CD4-positive, CD25-positive, alpha-beta regulatory T cell (primary cell): ENCODE measurements at places on chromosomes 16 and 17.

DNA sequence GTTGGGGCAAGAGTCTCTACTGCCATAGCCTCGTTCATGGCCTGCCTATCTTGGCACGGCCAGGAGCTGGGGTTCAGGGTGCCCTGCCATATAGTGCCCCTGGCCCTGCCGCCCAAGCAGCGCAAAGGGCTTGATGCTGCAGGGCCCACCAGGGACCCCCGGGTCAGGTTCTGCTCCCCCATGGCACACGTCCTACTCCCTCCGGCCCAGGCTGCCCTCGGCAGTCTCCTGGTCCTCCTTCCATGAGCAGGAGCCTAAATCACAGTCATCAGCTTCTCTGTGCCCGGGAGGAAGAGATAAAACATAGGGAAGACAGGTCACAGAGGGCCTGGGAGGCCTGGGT is 55.9 kb upstream of the MTSS2 start:
- no peak for DNase-seq

- no peak for DNase-seq
These were observed 6.1 kb upstream of the TGFB1I1 start for GRCh38 chr16:31465788-31466370.

GRCh38 chr17:65712383-65713267 is 151.2 kb upstream of the AXIN2 start:
- DNase-seq = no peak

DNA sequence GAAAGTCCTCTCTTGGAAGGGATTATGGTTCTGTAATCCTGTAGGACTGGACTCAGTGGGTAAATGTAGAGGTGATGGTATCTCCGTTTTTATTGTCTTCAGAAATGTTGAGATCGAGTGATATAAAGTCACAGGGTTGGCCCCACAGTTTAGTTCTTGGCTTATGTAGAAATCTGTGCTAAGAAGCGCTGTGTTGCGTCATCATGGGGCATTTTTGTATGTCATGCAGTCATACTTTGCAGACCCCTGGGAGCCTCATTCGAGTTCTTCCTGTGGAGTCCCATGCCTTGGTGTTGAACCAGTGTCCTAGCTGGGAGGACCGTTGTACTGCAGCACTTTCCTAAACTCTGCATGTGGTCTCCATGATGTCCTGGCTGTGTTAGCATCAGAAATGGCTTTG is 619.7 kb downstream of the MAF start:
- DNase-seq = no peak

DNA sequence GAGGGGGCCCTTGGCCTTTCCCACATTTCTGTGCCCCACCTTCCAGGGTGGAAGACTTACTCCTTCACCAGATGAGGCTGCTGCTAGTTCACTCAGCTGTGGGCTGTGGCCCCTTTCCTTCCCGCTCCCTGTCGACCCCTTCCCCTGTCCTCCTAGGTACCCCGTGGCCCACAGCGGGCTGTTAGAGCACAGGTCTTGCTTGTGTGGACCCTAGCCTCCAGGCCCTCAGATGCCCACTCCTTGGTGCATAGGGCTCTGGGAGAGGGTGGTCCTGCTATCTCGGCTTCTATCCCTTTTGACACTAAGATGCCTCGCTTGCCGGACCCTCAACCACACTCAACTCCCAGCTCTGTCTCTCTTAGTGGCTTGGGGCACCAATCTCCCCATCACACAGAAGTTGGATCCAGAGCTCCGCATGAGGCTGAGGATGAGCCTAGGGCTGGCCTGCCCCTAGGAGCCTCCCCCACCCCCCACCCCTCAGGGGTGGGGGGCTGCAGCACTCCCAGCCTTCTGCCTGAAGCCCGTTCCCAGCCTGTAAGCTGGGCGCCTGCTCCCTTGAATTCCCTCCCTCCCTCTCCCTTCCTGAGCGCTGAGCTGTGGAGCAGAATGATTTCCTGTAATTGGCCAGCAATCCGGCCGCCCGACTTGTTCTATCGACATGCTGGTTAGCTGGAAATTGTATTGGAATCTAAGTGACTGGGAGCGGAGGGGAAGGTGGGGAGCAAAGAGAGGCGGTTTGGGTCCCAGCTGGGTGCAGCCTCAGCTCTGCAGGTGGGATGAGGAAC is 30.9 kb downstream of the DCAKD start:
- no peak for DNase-seq

DNA sequence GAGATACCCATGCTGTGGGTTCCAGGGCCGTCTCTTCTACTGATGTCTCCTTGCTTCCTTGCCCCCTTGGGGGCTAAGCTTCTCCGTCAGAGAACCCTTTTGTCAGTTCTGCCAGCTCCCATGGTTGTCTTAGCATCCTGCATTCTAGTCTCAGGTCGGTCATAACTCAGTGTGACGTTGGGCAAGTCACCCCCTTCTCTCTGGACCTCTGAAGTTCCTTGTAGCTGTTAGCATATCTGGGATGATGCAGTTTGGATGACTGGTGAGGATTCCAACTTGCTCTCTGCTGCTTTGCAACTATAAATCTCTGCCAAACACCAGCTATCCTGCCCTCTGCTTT is 8.9 kb upstream of the MYL4 start:
- DNase-seq = no peak

GRCh38 chr17:68497885-68498319 is 14.3 kb upstream of the PRKAR1A start:
- no peak for DNase-seq

GRCh38 chr16:84692451-84693214 is 7.2 kb upstream of the USP10 start:
- DNase-seq = no peak

DNA sequence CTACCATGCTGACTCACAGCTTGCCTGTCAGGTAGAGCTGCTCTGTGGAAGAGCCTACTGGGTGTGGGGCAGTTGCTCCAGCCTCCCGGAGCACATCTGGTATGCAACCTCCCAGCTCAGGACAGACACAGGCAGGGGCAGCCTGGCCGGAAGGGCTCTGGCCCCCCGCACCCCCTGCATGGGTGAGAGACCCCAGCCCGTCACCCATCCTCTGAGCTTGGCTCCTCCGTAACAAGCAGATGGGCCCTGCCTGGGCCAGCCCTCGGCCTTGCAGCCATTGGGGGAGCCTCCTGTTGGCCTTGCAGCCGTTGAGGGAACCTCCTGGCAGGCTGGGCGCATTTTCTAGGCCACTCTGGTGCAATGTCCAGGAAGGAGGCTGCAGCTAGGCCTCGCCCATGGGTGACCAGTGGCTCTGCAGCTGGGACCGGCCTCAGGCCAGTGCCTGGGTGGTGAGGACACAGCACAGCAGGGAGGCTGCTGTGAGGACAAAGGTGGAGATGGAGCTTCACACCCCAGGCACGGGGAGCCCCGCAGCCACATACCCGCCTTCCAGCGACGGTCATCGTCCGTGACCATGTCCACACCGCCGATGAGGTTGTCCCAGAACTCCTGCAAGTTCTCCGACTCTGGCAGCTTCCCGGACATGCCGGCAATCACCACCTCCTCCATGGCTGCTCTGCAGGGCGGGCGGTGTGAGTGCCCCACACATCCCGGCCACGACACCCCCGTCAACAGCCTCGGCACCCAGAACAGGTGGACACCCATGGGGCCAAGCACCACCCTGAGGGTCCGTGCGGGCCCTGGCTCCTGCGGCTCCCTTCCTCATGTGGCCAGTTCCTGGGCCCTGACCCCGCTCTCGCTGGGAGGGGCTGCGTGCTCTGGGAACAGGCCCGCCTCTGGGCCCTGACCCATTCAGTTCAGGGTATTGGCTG is 2.0 kb downstream of the FASN start:
- no peak for DNase-seq

DNA sequence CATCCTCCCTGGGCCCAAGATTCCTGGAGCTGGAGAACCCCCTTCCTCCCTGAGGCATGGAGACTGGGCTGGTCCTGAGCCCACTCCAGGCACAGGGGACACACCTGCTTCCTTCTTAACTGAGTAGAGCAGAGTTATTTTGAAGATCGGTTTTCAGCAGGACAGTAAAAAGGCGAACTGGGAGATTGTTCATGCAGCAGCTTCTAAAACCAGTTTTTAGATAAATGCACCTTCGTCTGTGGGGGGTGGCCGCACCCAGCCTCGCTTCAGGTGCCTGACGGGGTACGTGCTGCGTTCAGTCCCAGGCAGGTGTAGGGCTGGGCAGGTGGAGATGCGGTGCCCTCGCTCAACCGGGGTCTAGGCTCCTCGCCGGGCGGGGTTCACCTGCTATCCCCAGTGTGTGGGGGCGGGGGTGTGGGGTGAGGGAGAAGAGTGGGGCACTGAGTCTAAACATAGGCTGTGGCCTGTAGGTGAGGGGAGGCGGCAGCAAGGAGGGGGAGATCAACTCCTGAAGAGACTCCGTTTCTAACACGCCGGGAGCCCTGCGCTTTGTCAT is 69.5 kb downstream of the JPH3 start:
- no peak for DNase-seq

DNA sequence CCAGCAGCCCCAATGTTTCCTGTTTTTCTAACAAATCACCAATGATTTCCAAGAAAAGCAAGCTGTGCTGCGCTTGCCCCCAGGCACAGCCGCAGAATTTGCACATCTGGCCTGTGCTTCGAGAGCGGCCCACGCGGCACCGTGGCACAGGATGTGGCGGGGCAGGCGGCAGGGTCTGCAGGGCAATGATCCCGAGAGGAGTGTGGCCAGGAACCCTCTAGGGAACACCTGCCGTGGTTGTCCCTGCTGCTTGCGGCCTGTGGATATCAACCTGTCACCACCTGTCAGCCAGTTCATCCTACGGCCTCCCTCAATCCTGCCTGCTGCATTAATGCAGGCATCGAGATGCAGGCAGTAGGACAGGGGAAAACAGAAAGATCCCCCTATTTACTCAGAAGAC is 24.0 kb downstream of the PIK3R5 start:
- DNase-seq = peak; percentile 31

DNA sequence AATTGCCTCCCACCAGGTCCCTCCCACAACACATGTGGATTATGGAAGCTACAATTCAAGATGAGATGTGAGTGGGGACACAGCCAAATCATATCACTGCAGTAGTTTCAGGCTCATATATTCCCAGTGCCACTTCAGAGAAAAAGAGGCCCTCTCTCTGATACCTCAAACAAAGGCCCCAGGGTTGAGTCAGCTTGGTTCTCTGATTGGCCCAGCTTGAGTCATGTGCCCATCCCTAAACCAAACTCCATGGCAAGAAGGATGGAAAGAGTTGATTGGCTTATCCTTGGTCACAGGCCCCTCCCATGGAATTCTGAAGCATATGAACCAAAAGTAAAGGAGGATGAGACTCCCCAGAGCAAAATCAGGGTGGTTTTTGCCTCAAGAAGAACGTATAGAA is 75.9 kb upstream of the IRX6 start:
- DNase-seq = no peak

- DNase-seq = no peak
These were observed 59.3 kb upstream of the CORO6 start for GRCh38 chr17:29682054-29682453.

DNA sequence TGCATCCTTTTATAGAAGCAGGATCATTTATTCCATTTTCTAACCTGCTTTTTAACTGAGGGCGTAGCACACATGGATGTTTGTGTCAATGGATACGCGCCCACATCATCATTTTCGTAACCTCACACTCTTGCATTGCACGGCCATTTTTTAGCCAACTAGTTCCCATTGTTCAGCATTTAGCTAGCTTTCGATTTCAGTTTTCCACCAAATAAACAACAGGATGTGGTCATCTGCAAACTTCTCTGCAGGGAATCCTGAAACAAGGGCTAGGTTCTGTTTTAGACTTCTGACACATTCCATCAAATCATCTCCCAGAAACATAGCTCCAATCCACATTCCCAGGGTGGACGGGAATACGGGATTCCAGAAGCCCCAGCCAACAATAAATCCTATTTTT is 6.4 kb downstream of the CYB561 start:
- DNase-seq = no peak

GRCh38 chr17:3827124-3827773 is 18.8 kb downstream of the NCBP3 start:
- peak; percentile 85 for DNase-seq

- DNase-seq = no peak
These were observed 164.0 kb downstream of the SOX9 start for GRCh38 chr17:72284806-72285205.

DNA sequence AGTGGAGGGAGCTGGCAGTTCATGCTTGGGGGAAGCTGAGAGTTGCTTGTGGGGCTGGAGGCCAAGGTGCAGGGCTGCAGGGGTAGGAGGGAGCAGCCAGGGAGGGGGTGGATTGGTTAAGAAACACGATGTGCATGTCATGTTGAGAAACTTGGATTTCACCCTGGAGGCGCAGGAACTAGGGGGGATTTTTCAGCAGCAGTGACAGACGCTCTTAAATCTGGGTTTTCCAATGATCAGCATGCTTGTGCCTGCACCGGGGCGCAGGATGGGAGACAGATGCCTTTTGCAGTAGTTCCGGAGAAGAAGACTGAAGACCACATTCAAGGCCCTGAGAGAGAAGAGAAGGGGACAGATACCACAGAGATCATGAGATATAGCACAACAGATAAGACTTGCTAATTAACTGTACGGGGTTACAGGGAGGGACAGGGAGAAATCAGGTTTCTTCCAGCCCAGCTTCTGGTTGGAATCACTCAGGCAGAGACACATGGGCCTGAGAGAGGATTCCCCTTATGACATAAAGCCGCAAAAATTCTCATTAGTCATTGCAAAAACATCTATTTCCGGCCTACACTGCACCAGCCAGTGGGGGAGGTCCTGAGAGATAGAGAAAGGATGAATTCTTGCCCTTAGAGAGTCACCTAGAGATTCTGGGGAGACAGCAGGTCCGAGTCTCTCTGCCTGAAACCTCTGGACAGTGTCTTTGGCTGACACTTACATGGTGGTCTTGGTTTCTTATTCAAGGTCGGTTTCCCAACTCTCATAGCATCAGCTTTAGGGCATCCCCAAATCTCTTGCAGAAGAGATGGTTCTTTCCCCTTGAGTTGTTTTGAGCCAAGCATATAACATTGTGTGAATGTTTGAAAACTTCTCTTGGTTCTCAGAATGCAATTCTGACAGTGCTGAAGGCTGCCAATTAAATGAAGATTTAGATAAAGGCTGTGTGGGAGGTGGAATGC is 27.1 kb downstream of the CDH13 start:
- DNase-seq = peak; percentile 74

GRCh38 chr17:47192554-47192953 is 3.5 kb upstream of the CDC27 start:
- peak; percentile 8 for DNase-seq

DNA sequence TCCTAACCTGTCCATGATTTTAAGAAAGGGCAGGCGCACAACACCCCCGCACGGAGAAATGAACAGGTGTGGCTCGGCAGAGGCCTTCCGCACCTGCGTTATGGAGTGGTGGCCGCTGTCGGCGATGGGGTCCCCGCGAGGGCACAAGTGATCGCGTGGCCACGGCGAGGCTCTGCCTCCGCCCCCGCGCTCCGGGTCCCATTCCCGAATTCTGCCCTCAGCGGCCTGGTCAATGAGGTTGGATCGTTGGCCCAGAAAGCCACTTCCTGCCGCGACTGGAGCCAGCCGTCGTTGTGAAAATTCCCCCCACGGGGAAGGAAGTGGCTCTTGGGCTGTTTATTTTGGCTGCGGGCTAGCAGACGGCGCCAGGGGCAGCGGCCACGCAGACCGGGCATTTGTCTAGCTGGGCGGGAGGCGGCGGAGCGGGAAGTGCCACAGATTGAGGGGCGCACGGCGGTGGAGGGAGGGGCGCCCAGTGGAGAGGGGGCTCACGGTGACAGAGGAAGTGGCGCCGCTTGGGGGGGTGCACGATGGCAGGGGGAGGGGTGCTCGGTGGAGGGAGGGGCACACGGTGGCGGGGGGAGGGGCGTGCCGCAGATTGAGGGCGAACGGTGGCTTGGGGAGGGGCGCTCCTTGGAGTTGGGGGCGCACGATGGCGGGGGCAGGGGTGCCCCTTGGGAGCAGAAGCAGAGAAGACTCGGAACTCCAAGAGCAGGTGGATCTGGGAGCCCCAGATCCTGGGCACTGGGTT is 25.0 kb downstream of the MRC2 start:
- DNase-seq = peak; percentile 9

GRCh38 chr16:2152695-2153506 is 2.7 kb upstream of the TRAF7 start:
- DNase-seq = no peak

- DNase-seq = no peak
These were observed 584 bp downstream of the PHOSPHO1 start for GRCh38 chr17:49229805-49230600.
